ENCODE measurements at places on chromosomes 3 and 15.

DNA sequence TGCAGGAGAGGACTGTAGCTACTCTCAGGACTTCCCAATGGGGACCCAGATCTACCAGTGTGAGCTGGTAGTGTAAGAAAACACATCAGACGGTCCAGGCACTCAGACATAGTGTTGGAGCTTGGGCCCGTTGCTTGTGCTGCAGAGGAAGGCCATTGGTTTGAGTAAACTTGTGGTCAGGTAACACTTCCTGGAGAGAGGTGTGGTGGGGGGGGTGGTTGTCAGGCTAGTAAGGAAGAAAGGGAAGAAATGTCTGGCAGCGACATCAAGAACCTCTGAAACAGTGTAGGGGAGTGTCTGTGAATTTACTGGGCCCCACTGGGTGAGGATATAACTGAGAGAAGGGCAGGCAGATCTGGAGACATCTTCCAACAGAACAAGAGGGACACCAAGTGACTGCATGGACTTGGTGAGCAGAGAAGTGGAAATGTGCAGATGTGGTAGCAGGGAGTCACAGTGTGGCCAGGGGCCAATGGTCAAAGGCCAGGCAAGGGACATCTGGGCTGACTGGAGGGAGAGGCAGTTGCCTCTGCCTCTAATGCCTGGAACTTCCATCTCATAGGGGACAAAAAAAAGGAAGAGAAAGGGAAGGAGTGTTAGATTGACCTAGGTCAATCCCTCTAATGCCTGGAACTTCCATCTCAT lies 63.7 kb upstream of the MRPS22 start:
- DNase-seq: no peak

GRCh38 chr3:140995881-140996280 lies 54.2 kb downstream of the SLC25A36 start:
- no peak for DNase-seq

DNA sequence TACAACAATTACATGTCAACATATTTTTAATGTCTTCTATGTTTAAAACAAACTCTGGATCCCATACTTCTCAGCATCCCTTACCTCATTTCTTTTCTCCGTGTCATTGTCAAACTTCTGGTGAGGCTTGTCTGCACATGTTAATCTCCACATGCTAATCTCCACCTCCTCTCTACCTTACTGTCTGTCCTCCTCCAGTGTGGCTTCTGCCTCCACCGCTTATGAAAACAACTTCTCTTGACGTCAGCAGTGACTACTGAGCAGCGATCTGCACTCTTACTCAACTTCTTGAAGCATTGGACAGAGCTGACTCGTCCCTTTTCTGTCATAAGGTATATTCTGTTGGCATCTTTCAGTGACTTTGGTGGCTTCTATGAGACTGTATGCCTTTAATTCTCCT lies 338.2 kb upstream of the THRB start:
- no peak for DNase-seq

GRCh38 chr3:124563376-124563775 lies 166.9 kb upstream of the UMPS start:
- DNase-seq: no peak

DNA sequence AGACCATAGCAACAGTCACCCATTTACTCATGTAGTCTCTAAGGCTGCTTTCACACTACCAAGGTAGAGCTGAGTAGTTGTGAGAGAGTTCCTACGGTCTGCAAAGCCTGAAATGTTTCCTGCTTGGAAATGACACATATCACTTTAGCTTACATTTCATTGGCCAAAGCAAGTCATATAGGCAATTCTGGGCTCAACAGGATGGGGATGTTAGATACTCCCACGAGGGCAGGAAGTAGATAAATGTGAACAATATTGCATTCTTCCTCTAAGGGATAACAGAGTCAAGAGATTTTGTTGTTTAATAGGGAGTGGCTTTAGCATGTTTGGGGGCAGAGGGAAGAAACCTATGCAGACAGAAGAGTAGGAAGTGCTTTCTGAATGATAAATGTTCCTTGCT lies 355.6 kb upstream of the THRB start:
- no peak for DNase-seq

DNA sequence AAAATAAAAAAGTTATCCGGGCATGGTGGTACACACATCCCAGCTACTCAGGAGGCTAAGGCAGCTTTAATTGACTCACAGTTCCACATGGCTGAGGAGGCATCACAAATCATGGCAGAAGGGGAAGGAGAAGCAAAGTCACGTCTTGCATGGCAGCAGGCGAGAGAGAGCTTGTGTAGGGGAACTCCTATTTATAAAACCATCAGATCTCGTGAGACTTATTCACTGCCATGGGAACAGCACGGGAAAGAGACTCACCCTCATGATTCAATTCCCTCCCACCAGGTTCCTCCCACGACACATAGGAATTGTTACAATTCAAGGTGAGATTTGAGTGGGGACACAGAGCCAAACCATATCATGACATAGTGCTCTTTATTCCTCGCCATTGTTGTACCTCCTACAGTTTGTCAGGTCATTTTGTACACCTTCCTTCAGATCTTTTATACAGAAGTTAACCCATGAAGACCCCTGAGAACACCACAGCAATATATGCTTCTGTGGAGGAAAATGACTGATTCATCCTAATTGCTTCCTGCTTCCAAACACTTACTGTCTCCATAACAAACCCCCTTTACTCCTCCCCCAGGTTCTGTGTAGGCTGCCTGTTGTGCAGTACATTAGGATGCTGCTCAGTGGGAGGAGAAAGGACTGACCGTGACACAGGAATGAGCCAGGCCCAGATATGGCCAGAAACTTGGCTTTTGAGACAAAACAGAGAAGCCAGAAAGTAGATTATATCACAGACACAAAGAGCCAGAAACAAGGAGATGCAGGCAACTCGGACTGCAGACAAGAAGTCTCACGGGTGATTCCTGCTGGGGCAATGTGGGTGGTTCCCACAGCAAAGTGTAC lies 67.9 kb upstream of the HEG1 start:
- no peak for DNase-seq

DNA sequence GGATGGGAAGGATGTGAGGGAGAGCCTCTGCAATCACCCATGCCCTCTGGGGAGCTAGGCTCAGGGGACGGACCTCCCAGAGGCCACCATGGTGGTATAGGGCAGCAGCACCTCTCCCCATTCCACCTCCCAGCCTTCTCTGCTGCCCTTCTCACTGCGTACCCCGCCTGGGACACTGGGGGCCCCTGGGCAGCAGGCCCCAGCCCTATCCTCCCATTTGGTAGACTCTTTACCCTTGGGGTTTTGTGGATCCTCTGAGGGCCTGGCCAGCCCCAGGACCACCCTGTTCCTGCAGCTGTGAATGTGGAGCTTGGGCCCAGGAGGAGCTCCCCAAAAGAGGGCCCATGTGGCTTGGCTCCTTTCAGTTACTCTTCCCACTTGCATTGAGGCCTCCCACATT lies 131.9 kb downstream of the DNAJB8 start:
- DNase-seq: no peak
